ENCODE measurements at places on chromosomes 4 and X.
A peak's percentile ranks its signal among the peaks of the same experiment; 100 is the strongest.

DNA sequence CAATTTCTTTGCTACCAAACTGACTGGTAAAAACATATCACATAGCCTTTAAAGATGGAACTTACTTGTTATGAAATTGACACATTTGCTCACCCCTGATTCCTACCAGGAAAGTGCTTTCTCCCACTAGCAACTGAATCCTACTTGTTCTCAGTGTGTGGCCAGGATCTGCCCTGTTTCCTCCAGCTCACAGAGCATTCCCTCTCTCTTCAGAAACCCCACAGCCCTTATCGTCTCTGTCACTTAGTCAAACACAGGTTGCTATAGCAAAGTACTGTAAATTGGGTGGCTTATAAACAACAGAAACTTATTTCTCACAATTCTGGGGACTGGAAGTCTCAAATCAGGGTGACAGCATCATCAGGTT lies 265.2 kb upstream of the BOD1L1 start:
- DNase-seq = no peak

- DNase-seq = no peak
Observed at GRCh38 chr4:55503169-55503568, 43.5 kb downstream of the CLOCK start.

DNA sequence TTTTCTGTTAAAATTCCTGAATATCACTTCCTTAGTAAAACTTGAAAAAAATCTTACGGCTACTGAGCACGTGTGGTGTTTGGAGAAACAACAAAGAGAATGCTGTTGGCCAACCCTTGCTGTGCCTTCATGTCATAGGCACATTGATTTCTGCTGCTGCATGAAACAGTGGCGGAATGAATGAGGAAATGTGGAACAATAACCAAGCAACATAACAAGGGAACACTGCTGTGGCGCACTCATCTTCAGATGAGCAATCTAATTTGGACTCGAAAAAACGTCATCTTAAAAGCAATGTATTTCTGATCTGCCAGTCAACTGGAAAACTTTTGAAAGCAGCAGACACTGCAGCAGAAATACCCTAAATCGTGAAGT lies 51.4 kb downstream of the PROM1 start:
- DNase-seq = no peak

GRCh38 chr4:188372058-188372457 lies 232.8 kb downstream of the TRIML1 start:
- no peak for DNase-seq

DNA sequence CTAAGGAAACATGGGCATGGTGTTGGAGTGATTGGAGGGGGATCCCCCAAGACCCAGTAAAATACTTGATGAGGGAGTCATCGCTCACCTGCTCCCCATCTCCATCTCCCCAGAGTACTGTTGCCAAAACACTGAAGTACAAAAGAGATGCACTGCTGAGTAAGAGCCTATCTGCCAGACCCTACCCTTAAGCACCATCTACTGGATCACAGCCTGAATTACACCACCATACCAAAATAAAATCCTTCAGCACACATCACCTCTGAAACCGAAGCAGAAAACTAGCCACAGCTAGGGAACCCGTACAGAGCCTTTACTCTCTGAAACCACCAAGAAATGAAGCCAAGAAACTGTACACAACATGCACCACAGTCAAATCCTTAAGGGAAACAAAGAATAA lies 466.3 kb upstream of the ACTRT1 start:
- no peak for DNase-seq

DNA sequence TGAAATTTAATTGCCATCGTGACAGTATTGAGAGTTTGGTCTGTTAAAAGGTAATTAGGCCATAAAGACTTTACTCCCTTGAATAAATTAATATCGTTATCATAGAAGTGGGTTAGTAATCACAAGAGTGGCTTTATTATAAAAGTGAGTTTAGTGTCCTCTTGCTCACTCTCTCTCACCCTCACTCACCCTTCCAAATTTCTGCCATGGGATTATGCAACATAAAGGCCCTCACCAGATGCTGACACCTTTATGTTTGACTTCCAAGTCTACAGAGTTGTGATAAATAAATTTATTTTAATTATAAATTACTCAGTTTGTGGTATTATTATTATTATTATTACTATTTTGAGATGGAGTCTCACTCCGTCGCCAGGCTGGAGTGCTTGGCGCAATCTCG lies 1070.8 kb downstream of the PCDH18 start:
- no peak for DNase-seq

DNA sequence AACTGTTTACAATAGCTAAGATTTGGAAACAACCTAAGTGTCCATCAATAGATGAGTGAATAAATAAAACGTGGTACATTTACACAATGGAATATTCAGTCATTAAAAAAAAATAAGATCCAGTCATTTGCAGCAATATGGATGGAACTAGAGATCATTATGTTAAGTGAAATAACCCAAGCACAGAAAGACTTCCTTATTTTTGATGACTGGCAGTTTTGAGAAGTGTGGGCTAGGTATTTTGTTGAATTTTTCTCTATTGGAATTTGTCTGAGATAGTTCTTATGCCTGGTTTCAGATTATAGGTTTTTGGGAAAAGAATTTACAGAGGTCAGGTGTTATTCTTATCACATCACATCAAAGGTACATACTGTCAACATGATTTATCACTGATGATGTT lies 293.8 kb upstream of the ARSJ start:
- no peak for DNase-seq

DNA sequence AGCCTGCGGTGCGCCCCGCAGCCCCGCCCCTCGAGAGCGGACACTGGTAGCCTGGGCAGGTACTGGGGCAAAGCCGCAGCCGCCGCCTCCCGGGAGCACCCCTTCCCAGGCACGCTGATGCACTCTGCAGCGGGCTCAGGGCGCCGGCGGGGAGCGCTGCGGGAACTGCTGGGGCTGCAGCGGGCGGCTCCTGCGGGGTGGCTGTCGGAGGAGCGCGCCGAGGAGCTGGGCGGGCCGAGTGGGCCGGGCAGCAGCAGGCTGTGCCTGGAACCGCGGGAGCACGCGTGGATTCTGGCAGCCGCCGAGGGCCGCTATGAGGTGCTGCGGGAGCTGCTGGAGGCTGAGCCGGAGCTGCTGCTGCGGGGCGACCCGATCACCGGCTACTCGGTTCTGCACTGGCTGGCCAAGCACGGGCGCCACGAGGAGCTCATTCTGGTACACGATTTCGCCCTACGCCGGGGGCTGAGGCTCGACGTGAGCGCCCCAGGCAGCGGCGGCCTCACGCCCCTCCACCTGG lies 401 bp downstream of the SOWAHD start:
- DNase-seq = no peak

DNA sequence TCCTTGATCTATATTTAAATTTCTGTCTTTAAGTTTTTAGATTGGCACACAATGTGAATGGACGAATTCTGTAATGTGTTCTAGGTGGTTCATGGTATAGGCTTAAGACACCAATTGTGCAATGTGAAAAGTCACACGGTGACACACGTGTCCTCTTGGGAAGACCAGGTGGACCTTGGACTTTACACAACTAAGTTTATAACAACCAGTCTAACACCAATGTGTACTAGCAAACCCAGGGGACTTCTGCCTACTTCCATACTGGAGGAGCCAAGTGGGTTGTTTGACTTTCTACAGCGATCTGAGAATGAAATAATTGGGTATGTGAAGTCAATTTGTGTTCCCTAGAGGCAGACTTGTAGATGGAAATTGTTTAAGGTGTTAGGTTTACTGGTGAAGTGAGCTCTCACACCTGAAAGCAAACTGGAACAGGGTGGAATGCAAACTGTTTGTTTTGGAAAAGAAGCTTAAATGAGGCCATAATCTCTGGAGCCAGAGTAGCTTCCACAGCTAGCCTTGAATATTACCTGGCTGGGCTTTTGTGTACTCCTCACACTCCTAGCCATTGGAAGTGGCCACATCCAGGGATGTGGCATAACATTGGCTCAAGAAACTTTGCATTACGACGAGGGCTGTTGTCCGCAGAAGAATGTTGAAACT lies 45.9 kb upstream of the WDR1 start:
- DNase-seq = no peak

GRCh38 chr4:156195914-156196313 lies 242.2 kb upstream of the CTSO start:
- DNase-seq = no peak

- no peak for DNase-seq
Observed at GRCh38 chrX:70322784-70323183, 32.9 kb downstream of the KIF4A start.

DNA sequence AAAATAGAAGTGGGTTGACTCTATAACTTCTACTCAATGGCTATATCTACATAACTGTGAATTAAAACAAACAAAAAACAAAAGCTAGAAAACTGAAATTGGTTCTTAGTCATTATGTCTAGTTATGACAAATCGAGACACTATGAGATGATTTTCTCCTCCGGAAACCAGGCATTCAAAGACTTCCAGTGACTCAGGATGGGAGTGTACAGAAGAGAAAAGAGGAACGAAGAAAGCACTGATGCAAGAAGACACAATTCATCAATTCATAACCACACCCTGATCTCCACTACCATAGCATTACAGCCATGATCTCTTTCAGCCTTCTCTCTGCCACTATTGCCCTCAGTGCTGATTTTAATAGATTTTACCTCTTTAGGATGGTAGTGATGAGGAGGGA lies 253.6 kb downstream of the CBLL2 start:
- DNase-seq = no peak

- no peak for DNase-seq
Observed at GRCh38 chr4:123599920-123600810, 203.6 kb downstream of the SPRY1 start.

DNA sequence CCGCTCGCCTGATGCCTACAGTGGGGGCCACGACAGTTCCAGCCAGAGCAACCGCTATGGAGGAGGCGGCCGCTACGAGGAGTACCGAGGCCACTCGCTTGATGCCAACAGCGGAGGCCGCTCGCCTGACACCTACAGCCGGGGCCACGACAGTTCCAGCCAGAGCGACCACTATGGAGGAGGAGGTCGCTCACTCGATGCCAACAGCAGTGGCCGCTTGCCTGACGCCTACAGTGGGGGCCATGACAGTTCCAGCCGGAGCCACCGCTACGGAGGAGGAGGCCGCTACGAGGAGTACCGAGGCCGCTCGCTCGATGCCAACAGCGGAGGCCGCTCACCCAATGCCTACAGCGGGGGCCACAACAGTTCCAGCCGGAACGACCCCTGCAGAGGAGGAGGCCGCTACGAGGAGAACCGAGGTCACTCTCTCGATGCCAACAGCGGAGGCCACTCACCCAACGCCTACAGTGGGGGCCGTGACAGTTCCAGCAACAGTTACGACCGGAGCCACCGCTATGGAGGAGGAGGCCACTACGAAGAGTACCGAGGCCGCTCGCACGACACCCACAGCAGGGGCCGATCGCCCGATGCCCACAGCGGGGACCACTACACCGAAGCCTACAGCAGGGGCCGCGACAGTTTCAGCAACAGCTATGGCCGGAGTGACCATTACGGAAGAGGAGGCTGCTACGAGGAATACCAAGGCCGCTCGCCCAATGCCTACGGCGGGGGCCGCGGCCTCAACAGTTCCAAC lies 2.5 kb downstream of the RBMXL3 start:
- DNase-seq = no peak

GRCh38 chrX:153469811-153470410 lies 465 bp downstream of the HAUS7 start:
- peak; percentile 19 for DNase-seq

DNA sequence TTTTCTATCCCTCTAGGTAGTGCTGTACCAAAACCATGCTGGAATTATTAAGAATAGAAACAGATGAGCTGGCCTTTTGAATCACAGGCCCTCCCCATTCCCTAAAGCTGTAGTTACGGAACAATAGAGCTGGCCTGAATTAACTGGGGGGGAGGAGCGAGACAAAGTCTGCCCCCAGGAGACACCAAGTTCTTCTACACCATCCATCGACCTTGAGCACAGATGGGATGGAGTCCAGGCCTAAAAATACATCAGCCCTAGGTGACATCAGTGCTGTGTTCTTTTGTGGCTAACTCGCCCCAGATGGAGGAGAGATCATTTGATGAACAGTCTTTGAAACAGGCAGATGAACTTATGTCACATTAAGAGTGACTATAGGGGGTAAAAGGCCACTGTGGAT lies 49.6 kb downstream of the LHFPL1 start:
- DNase-seq = no peak

- DNase-seq = no peak
Observed at GRCh38 chrX:134626434-134626833, 31.8 kb downstream of the PLAC1 start.

DNA sequence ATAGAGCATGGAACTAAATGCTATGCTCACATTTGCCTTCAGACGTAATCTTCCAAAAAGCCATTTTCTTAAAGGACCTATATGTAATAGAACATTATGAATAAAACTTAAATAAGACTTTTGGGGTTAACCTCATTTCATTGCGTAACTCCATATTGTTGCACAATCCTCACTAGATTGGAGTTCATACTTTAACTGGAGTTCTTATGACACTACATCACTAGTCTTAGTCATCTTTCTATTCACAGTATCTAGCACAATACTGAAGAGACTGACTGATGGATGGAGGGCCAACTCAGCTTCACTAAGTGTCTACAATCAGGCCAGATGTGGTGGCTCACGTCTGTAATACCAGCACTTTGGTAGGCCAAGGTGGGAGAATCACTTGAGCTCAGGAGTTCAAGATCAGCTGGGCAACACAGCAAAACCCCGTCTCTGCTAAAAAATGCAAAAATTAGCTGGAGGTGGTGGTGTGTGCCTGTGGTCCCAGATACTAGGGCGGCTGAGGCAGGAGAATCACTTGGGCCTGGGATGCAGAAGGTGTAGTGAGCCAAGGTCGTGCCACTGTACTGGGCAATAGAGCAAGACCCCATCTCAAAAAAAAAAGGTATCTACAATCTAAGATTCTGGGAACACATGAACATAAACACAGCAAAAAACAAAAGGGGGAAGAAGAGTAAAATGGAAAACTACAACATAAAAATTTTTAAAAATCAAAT lies 80.8 kb upstream of the MAB21L2 start:
- no peak for DNase-seq

GRCh38 chr4:44661940-44662622 lies 10.7 kb upstream of the YIPF7 start:
- DNase-seq = no peak

- DNase-seq = no peak
Observed at GRCh38 chr4:146265950-146266490, 51.7 kb downstream of the REELD1 start.

- DNase-seq = no peak
Observed at GRCh38 chrX:69033936-69034335, 131.3 kb downstream of the PJA1 start.

- no peak for DNase-seq
Observed at GRCh38 chrX:68944211-68944610, 115.4 kb downstream of the EFNB1 start.

GRCh38 chr4:173056271-173056670 lies 112.3 kb upstream of the GALNT7 start:
- DNase-seq = no peak

All from germinal center (tissue), 1 donor.